ENCODE measurements at places on chromosomes 6 and 20.

GRCh38 chr6:33082702-33083101 is 6.9 kb downstream of the HLA-DPB1 start:
- no peak for DNase-seq

DNA sequence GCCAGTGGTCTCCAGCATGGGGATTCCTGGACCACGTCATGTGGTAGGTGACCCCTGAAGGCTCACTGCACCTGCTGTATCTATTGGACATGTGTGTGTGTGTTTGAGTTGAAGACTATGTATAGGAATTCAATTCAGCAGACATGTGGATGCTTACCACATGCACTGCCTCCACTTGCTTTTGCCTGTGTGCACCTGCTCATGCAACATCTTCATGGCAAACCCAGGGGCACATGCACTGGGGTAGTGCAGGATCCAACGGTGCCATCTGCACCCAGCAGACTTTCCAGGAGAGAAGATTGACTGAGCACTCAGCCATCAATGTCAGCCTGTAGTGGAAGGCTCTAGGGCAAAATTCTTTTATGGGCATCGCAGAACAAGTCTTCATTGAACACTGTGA is 299.4 kb downstream of the CDH26 start:
- no peak for DNase-seq

- no peak for DNase-seq
These were observed 74.2 kb downstream of the TOX2 start for GRCh38 chr20:43988867-43989266.

DNA sequence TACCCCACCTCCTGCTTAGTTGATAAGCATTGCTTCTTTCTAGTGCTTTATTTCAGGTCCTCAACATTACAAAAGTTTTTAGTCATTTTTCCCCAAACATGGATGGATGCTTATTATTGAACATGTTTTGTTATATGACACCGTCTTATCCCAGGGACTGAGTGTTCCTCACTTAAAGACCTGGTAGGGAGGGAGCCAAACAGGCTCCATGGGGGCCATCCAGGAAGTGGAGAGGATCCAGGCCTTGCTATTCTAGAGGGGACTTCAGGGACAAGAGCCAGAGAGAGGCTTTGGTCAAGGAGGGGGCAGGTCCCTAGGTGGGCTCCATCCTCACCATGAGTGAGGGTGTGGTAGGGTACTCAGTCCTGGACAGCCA is 7.4 kb downstream of the SLC32A1 start:
- no peak for DNase-seq

DNA sequence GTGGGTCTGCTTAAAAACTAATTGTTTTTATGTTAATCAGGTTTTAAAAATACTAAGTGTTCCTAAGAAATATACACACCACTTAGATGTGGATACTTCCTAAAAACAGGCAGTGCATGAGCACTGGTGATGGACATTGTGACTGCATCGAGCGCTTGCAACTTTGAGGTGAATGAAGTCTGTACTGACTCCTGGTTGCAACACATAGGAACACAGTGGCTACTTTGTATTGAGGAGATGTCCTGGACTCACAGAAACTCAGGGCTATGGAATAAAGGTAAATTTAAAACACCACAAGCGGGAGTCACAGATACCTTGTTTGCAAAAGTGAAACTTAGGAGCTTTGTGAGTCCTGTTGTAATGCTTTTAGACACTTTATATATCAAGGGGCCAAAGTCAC is 55.6 kb upstream of the POLR1H start:
- no peak for DNase-seq

DNA sequence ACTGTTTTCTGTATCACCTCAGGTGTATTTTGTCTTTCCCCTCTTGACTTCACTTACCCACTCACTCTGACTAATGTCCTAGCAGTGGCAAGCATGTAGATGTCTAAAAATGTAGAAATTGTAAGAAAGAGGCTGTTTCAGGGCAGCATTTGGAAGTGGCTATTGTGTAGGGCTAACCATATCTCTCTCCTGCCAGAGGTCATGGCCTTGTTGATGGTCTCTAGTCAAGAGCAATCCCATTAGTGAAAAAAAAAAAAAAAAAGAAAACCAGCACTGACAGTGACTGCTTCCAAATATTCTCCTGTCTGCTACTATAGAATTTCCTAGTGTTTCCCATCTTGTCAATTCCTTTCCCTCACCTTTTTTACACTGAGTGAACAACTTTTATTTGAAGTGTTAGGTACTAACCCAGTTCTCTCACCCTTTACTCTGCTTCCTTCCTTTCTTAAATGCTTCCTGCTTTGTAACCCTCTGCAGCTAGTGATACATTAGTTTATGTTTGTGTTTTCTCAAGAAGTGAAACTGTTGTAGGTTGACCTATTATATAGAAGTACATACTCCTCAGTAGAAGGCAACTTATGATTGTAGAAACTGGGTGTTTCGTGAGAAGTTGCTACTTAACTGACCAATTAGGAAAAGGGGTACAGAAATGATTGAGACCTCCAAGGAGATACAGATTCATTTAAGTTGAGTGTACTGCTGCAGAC is 174.1 kb upstream of the PTPRK start:
- DNase-seq: no peak

DNA sequence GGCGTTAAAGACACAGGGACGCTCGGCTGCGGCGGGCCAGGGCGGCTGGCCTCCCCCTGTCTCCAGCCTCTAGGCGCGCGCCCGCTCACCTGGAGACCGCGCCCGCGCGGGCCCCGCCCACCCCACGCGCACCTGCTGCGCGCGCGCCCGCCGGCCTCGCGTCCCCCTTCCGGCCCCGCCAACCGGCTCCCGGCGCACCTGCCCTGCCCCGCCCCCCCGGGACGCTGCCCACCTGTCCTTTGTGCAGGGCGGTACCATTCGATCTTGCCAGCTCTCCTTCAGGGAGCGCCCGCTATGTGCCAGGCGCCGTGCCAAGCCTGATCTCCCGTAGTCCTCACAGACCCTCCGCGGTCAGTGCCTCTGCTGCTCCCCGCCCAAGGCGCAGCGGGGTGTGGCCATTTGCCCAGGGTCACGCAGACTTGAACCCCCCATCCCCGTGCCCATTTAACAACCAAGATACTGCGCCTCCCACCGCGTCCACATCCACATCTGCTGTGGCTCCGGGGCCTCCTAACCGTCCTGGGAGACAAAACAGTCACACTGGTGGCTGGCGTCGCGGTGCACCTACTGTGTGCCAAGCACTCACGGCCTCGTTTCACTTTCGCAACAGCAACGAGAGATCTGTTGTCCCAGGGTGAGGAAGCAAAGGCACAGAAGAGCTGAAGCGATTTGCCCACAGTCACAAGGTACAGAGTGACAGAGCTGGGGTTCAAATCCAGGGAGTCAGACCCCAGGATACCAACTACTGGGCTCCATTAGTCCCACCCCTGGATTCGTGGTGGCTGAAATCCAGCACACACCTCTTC is 48.1 kb downstream of the NOL4L start:
- peak; percentile 33 for DNase-seq

- no peak for DNase-seq
These were observed 144.3 kb upstream of the TENT5A start for GRCh38 chr6:81896525-81897503.

DNA sequence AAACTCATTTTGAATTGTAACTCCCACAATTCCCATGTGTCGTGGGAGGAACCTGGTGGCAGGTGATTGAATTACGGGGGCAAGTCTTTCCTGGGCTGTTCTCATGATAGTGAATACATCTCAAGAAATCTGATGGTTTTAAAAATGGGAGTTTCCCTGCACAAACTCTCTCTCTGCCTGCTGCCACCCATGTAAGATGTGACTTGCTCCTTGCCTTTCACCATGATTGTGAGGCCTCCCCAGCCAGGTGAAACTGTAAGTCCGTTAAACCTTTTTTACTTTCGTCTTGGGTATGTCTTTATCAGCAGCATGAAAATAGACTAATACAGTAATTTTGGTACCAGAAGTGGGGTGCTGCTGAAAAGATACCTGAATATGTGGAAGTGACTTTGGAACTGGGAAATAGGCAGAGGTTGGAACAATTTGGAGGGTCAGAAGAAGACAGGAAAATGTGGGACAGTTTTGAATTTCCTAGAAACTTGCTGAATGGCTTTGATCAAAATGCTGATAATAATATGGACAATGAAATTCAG is 41.4 kb upstream of the SAMHD1 start:
- DNase-seq: no peak

- DNase-seq: no peak
These were observed 680.6 kb downstream of the RFPL4B start for GRCh38 chr6:113027780-113028179.

- DNase-seq: no peak
These were observed 51.9 kb downstream of the HIVEP2 start for GRCh38 chr6:142893088-142893487.

DNA sequence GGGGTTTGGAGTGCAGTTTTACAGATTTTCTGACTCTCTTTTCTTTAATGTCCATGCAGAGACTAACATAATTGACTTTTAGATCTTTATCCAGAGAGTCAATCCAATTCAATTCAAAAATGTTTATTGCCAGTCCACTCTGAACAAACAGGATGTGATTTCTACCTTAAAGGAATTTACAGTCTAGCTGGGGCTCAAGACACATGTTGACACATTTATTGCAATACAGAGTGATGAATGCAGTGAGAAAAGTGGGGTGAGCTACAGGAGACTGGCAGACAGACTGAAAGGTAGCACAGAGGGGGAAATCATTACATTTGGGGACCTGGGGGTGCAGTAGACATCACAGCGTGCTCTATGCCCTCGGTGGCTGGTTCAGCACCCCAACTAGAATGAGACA is 193.9 kb downstream of the SLC24A3 start:
- no peak for DNase-seq

- DNase-seq: no peak
These were observed 26.4 kb downstream of the ABHD12 start for GRCh38 chr20:25364180-25364788.

GRCh38 chr6:13535306-13535705 is 39.1 kb upstream of the SIRT5 start:
- DNase-seq: no peak

DNA sequence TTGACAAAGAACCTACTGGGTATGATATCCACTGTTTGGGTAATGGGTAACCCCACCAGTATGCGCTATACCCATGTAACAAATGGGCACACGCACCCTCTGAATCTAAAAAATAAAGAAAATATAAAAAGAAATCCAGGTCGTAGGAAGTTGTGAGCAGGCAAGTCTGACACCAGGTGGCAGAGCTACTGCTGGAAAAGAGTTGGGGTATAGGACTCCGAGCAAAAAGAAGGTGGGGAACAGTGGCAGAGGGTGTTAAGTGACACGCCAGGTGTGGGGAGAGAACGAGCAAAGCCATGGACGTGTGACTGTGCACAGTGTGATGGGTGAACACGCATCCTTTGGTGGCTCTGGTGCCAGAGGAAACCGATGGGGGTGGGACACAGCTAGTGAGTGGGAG is 46.7 kb downstream of the NOX3 start:
- DNase-seq: no peak

GRCh38 chr6:79512014-79512413 is 25.2 kb downstream of the LCA5 start:
- no peak for DNase-seq

DNA sequence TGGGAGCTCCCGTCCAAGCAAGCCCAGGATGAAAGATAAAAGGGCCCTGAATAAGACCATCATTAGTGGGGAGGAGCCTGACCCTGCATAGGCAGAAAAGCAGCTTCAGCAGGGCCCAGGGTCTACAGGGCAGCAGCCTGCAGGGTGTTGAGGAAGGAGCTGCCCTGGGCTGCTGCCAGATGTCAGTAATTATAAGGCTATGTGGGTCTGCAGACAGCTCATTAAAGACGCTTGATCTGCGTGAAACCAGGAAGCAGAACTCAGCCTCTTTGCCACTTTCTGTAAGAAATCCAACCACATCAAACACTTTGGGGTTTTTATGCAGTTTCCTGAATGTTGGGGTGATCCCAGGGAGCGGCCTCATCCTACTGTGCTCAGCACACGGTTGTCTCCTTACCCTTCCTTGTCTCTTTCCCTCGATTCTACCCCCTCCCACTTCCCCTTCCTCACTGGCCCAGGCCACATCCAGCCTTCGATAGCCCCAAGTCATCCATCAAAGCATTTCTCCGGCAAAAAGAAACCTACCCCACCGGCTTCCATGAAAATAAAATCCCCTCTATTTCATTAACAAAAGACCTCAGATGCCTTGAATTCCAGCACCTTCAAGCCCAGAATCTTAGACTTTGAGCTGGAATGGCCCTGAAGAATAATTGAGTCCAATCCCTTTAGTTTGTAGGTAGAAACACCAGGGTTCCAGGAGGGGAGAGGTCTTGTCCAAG is 1.0 kb upstream of the TGM6 start:
- no peak for DNase-seq

DNA sequence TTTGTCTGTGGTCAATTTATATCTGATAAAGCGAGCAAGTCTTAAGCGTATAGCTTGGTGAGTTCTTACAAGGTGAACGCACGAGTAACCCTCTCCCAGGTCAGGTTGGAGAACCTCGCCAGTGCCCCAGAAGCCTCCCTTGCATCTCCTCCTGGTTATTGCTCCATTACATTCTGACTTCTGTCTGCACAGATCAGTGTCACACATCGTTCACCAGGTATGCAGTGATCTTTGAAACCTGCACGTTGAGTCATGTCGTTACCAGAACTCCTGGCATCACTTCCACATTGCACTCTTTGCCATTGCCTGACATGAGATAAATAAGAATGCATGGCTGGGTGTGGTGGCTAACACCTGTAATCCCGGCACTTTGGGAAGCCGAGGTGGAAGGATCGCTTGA is 44.2 kb downstream of the AKAP12 start:
- DNase-seq: no peak

GRCh38 chr6:7165890-7166267 is 58.1 kb downstream of the RREB1 start:
- no peak for DNase-seq

GRCh38 chr20:51861726-51862466 is 59.6 kb upstream of the SALL4 start:
- no peak for DNase-seq

GRCh38 chr6:68572525-68572924 is 62.6 kb upstream of the ADGRB3 start:
- no peak for DNase-seq

DNA sequence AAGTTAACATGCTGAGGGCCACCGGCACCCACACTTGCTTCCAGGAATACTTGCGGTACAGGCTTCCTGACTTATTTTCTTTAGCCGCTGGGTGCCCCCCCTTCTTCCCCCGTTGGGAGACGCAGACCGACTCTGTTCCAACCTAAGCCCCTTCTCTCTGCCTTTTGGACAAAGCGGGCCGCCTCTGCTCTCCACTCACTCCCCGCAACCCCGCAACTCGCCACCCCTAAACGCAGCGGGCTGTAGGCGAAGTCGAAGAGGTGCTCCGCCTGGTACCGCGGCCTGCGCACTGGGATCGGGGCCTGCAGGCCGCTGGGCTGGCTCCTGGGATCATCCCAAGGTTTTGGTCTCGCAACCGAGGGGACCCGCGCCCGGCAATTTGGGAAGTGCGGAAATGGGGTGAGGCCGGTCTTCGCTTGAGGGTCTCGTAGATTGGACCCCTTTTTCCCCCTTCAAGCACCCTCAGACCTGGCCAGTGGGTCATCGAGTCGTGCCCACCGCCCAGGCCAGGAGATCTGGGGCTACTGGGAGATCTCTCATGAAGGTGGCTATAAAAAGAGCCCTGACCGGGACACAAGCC is 4.7 kb upstream of the FOXF2 start:
- no peak for DNase-seq

GRCh38 chr20:60332523-60332922 is 374.3 kb downstream of the CDH26 start:
- DNase-seq: no peak

- DNase-seq: no peak
These were observed 343.5 kb downstream of the NRN1 start for GRCh38 chr6:5663259-5663658.
